ENCODE measurements at places on chromosomes 3 and 15.

- DNase-seq: no peak
Observed at GRCh38 chr3:73319179-73319769, 257.8 kb downstream of the EBLN2 start.

DNA sequence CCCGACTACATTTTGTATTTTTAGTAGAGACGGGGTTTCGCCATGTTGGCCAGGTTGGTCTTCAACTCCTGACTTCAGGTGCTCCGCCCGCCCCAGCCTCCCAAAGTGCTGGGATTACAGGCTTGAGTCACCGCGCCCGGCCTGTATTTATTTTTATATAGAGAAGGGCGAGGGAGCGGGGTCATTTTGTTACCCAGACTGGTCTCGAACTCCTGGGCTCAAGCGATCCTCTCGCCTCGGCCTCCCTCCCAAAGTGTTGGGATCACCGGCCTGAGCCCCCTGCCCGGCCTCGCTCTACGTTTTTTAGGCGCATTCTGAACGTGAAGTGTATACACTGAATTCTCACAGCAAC is 514 bp upstream of the PPP4R2 start:
- no peak for DNase-seq

DNA sequence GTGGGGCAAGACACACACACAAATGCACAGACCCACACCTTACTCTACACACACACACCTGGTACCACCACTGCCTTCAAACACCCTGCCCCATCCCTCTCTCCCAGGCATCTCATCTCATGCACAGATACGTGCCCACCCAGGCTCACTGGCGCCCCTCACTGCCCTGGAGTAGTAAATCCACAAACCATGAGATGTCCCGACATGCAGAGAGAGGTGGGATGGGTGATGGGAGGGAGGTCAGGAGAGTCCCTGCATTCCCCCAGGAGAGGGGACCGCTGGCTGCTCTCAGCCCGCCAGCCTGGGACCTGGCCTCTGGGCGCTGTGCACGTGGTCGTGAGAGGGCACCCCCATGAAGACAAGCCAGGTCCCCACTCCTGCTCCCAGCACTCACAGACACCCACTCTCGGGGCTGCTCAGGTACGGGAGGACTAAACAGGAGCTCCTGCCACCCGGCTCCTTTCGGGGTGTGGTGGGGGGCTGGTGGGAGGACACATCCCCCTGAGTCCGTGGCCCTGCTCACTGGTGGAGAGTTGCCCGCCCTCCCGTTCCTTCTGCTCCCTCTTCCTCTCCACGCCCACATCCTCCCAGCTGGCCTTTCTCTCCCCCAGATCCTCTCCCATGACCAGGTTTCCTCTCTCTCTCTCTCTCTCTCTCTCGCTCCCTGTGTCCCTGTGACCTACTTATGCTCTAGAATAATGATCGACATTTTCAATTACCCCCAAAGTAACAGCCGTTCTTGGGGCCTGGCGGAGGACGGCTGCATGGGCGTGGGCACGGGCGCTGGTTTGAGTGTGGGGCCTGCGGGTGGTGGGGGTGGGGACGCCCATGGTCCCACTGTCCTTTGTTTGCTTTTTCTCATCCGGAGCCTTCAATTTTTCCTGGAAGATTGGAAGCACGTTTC is 18.9 kb upstream of the CSPG4 start:
- no peak for DNase-seq

GRCh38 chr15:81596159-81596865 is 222.3 kb upstream of the TMC3 start:
- DNase-seq: no peak

GRCh38 chr15:63896336-63897115 is 62.8 kb upstream of the HERC1 start:
- no peak for DNase-seq

DNA sequence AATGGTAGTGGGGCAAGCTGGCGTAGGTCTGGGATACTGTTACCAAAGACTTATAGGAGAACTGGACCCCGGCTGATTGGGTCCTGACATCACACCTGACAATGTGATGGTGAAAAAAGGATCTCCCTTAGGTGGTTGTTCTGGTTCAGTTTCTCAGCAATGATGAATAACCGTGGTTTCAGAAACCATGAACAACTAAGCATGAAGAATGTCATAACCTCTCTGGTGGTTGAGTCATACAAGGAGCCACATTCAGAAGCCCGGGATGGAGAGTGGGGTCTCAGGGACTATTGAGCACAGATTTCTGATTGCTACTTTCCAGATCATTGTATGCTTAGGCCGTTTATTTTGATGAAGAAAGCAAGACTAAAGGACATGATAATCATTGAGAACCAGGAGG is 17.4 kb downstream of the GPR160 start:
- DNase-seq: no peak

GRCh38 chr15:31476866-31477265 is 150.2 kb downstream of the KLF13 start:
- no peak for DNase-seq

DNA sequence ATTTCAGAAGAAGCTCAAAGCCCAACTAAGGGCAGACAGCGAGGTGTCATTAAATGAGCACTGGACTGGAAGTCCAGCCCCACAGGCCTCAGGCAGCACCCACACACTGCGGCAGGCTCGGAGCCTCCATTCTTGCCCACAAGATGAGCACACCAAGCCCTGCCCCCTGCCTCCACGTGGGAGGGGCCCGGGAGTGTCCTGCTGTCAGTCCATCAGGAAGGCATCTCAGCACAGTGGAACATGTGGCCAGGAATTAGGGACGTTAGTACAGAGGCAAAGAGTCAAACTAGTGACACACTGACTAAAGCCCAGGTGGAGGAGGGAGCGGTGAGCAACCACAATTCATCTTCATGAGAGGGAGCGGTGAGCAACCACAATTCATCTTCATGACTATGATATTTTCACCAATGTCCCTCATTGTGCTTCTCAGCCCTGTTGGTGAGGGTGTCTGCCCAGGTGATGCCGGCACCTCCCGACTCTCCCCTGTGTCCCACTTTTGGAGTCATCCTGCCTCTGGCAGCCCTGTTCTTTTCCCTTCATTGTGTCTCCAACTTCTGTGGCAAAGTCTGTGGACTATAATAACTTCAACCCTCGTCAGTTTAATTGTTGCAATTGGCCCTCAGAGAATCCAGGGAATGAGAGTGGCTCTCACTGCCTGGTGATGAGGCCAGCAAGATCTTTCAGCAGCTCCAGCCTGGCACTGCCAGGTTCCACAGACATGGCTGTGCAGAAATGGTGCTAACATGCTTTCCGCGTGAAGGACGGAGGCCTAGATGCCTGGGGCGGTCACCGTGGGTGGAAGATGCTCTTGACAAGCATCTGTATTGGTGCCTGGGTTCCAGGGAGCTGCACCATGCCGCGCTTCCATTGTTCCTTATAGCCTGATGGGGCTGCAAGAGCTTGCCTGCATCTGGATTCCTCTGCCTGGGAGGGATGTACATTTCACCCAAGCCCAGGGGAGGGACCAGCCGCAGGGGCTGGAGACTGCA is 23.1 kb upstream of the SKOR1 start:
- DNase-seq: no peak

DNA sequence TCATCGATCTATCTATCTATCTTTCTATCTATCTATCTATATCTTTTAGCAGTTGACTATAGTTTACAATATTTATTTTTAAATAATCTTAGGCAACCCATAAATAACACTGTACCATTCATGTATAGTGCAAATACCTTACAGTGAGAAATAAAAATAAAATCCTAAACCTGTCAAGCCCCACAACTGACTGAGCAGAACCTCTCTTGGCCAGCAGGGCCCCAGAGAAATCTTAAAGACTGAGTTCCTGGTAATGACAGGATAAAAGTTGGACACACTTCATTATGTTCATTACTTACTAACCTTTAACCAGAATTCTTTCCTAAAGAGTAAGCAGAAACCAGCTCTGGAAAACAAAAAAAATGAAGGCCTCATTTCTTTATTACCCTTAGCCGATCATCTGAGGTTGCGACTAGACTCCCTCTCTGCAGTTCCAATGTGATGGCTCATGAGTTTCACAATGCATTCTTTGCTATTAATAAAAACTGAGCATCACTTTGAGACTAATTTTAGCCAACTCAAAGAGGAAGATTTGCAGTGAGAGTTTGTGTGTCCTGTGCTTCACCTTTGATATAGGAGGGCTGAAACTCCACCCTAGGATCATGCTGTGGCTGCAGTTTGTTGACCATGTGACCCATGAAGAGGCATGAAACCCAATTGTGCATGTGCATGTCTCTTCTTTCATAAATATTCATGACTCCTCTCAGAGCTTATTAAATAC is 1072.0 kb downstream of the NSUN3 start:
- DNase-seq: no peak

DNA sequence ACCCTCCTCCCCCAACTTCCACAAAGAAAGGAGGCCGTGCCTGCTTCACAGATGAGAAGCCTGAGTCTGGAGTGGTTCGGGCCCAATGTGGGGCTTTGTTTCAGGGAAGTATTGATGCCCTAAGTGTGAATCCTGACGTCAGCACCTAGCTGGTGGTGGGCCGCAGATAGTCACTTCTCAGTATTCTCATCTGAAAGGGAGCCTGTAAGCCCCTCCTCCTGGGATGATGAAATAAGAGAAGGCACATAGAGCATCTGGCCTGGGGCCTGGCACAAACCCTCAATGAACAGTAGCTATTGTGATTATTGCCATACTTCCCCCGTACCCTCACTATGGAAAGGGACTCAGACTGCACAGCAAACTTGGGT is 24.8 kb downstream of the LINGO1 start:
- DNase-seq: no peak

DNA sequence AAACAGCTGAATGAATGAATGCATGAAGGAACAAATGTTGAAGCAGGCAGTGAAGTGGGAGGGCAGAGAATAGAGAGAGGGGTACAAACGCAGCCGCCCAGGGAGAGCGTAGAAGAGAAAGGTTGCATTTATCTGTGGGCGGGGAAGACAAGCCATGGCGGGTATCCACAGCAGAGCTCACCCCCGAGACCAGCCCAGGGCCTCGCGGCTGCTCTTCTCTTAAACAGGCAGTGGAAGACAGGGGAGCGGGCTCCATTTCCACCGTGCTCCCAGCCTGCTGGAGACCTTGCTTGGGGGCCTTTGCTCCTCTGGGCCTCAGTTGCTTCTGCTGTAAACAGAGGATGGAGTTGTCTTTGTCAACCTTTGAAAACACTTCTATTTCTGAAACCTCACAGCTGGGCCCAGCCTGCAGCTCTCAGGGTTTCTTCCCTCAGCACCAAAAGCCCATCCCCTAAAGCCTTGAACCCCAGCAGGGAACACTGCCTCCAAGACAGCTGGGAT is 259.5 kb downstream of the UACA start:
- DNase-seq: no peak

GRCh38 chr3:189108067-189108466 is 63.7 kb upstream of the TPRG1 start:
- DNase-seq: no peak

GRCh38 chr3:12308517-12308916 is 19.6 kb downstream of the PPARG start:
- DNase-seq: no peak

GRCh38 chr3:188486126-188486525 is 332.2 kb downstream of the LPP start:
- DNase-seq: no peak

DNA sequence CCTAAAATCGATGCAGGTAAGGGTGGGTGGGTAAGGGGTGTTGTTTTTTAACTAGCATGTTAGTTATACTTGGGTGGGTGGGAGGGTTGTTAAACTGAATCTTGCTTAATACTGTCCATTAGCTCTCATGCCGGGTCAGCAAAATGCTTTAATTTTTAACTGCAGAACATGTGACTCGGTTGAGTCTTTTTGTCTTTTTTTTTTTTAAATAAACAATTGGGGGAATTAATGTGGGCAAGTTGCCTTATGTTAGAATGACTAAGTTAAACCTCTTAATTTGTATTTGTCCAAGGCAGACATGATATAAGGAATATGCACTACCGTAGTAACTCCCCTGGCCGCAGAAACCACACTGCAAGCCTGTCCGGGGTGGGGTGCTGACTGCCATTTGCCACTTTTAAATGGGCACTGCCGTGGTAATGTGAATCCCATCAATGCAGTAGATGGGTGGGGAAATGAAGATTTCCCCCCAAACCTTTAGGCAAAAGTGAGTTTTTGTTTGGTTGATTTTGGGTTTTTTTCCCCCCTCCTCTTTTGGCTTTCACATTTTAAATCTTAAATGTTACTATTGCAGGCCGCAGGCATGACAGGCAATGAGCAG is 54.3 kb upstream of the CCR4 start:
- DNase-seq: no peak
